Body of pancreas (tissue), 4 donors: ENCODE measurements at places on chromosomes 13 and 19. TPM values are rescaled to one million over a fixed set of nuclear protein-coding genes. Genes with fewer than 3 reads are reported as not detected.

Gene KCNN1
- not detected for total RNA-seq

Gene ZNF99
- not detected for total RNA-seq

Gene B3GNT8
- total RNA-seq = 3.6 TPM

Gene LRRC4B
- total RNA-seq = 10.5 TPM

Gene BRME1
- 4.9 TPM for total RNA-seq

DNA sequence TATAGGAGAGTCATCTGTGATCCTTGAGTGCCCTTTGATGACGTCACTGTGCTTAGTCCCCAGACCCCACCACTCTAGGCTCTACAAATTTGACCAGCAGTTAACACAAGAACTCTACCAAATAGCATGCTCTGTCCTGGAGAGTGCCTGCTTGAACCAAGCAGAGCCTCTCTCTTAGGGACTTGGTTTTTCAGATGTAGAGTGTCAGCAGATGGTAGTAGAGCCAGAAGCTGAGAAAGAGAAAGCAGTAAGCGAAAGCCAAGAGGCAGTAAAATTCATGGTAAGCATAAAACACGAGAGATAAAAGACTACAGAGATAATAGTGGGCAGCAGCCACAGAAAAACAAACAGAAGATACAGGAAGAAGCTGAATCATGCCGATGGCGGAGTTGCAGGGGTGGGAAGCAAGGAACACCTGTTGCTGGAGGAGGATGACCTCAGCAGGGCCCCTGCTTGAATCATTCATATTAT is 193.3 kb downstream of the SLC7A1 start:
- no peak for DNase-seq

DNA sequence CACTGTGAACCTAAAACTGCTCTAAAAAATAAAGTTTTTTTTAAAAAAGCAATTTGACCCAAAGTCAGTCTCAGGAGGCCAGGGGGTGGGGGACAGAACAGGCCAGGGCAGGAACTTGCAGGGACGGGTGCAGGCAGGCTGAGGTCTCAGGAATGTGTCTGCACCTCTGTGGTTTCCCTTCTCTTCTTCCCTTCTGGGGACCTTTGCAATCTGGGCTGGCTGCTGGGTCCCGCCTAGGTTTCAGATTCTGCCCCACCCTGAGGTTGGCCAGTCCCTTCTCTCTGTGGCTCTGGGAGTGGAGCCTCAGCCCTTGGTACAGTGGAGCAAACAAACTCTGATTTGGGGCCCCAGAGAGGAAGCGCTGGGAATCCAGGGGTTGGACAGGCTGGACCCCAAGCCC is 5.3 kb upstream of the F2RL3 start:
- DNase-seq = no peak

DNA sequence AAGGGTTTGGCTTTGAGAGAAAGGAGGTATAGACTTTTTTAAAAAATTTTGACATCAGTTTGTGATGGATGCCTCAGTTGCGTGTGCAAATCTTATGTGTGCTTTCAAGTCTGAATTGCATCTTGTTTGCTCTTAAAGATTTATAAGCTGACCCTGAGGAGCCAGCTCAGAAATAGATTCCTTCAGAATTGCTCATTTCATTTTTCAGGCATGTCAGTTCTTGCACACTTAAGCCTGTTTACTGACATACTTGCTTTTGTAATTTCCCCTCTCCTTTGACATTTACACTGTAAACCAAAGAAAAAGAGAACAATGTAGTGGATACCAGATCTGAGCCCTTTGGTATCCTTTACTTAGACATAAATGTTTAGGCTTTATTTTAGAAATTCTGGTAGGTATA is 87.6 kb downstream of the RNF17 start:
- no peak for DNase-seq

- no peak for DNase-seq
Observed at GRCh38 chr13:87536499-87536898, 134.7 kb upstream of the SLITRK5 start.
